Subcutaneous adipose tissue (tissue), 4 donors: ENCODE measurements at places on chromosomes 11 and 22. TPM values are rescaled to one million over a fixed set of nuclear protein-coding genes. Genes with fewer than 3 reads are reported as not detected.

CCDC116 gene
- total RNA-seq, result not detected

TRIOBP gene
- 64.4 TPM for total RNA-seq

GRAMD4 gene
- 9.9 TPM for total RNA-seq

TPBGL gene
- total RNA-seq, result not detected
